ENCODE measurements at places on chromosomes 7 and 10. TPM values are rescaled to one million over a fixed set of nuclear protein-coding genes. Genes with fewer than 3 reads are reported as not detected.

DNA sequence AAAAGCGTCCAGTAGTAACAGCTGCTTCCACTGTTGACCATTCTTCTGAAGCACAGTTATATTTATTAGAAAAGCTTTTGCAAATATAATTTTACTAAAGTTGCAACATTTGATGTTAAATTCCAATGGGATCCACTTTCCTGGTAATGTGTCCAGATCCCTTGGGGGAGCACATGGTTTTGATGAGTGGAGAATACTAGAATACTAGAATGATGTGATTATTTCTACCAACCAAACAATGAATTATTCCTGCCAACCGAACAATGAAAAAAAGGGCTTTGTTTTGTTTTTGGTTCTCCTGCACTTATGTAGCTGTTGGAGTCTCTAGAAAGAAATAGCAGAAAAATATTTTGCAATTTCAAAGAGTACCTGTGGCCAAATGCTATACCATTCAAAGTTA is 59.1 kb downstream of the BPGM start:
- DNase-seq = no peak

Gene COL28A1
- 0.22 TPM for polyA plus RNA-seq

DNA sequence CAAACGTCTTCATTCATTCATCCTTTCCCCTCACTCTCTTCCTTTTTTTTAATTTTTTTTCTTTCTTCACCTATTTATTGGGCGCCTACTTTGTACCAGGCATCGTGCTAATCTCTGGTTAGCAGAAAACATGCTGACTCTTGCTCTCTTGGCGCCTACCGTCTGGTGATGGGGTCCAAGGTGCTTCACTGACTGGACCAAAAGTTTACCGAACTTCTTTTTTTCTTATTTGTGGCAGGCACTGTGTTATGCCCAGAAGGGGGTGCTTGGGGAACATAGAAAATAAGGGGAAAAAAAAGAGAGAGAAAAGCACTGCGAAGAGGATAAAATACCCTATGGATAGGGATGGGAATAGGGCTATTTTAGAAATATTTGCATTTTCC is 505 bp upstream of the FAM204A start:
- DNase-seq = no peak

Gene EFCAB10
- 4.2 TPM for polyA plus RNA-seq

GRCh38 chr10:98474628-98475027 is 27.9 kb upstream of the HPS1 start:
- DNase-seq = no peak

- no peak for DNase-seq
Observed at GRCh38 chr7:23721456-23721855, 11.4 kb downstream of the STK31 start.

- peak; percentile 12 for DNase-seq
Observed at GRCh38 chr7:29946428-29947186, 43.0 kb downstream of the SCRN1 start.

Gene ADIRF
- not detected for polyA plus RNA-seq

Gene OR2F1
- polyA plus RNA-seq = not detected

DNA sequence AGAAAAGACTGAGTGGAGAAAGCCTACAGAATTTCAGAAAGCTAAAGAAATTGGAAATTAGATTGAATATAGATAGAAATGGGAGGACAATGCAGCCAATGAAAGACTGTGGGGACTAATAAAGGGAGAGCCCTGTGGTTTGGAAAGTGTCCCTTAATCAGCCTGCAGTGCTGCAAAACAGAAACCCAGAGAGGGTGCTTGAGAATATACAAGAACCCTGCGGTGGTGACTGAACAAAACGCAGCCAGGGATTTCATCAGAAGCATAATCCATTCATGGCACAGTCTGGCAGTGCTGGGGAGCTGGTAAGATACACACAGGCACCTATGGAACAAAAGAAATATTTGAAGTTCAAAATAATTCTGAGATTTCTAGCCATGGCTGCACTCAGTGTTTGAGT is 19.1 kb downstream of the CEP41 start:
- no peak for DNase-seq

GRCh38 chr7:107147464-107148393 is 21.1 kb upstream of the HBP1 start:
- DNase-seq = peak; percentile 39

Gene FRMD4A
- polyA plus RNA-seq = 2.5 TPM

DNA sequence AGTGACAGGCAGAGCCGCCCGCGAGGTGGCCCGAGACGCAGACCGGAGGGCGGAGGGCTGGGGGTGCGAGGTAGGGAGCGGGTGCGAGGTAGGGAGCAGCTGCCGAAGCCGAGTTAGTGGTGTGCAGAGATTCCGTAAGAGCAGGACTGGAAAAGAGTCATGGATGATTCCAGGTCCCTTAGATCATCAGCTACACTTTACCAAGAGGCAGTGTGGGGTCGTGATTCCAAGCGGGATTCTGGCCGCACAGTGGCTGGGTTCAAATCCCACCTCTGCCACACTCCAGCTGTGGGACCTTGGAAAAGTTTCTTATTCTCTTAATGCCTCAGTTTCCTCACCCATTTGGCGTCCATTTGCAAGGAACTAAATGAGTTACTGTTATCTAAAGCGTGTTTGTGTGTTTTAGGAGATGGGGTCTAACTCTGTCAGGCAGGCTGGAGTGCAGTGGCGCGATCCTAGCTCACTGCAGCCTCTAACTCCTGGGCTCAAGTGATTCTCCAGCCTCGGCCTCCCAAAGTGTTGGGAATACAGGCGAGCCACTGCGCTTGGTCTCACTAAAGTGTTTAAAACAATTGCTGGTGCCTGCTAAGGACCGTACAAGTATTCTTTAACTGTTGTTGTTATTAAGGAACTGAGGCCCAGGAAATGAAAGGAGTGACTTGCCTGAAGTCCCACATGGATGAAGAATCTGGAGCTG is 1.1 kb downstream of the NDUFB2 start:
- no peak for DNase-seq

Gene CAMK2G
- 22.8 TPM for polyA plus RNA-seq

Gene TMEM229A
- not detected for polyA plus RNA-seq

Gene WNT8B
- 0.04 TPM for polyA plus RNA-seq

Gene OR2A7
- polyA plus RNA-seq = not detected

- DNase-seq = no peak
Observed at GRCh38 chr10:125820701-125821100, 2.4 kb downstream of the UROS start.

Gene GLI3
- polyA plus RNA-seq = 0.24 TPM

GRCh38 chr7:95473276-95473985 is 12.3 kb upstream of the ASB4 start:
- no peak for DNase-seq

Gene EPO
- polyA plus RNA-seq = not detected

DNA sequence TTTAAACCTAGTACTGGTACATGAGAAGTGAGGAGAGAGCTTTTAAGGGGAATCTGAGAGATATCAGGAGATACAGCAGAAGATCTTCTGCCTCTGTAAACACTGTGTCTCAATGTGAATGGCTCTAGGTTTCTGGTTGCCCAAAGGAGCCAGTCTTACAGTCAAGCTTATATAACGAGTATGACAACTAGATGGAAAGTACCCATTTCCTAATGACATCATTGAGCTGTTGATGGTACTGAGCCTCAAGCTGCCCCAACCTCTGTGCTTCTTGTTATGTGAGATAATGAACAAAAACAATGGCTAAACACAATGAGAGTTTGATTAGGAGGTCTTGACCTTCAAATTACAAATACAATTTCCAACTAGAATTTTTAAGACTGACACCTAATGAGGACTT is 451.5 kb downstream of the SORCS1 start:
- no peak for DNase-seq

DNA sequence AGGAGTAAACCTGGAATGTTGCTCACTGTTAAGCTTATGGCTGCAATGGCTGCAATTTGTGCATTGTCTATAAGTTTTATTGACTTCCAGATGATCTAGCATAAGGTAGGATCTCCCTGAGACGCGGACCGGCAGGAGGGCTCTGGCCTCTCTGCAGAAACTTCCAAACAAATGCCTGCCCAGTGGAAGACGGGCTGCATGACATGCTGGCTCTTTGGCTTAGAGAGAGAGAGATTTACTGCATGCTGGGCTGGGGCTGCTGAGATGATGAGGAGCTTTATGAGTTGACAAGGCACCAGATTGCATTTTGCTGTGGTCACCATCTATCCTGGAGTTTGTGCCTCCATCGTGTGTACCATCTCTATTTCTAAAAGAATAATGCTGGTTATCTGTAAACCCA is 193.2 kb downstream of the GALNT17 start:
- DNase-seq = no peak

- no peak for DNase-seq
Observed at GRCh38 chr7:77335581-77335980, 80.6 kb downstream of the GSAP start.

DNA sequence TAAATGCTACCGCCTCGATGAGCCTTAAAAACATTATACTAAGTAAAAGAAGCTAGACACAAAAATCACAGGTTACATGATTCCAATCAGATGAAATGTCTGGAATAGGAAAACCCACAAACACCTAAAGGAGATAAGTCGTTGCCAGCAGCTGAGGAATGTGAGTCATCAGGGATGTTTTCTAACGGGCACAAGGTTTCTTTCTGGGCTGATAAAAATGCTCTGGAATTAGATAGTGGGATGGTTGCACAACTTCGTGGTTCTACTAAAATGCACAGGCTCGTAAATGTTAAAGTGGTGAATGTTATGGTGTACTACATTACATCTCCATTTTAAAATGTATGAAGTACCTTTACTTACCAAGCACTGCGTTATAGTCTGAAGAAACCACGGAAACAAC is 9.7 kb downstream of the ABLIM1 start:
- peak; percentile 51 for DNase-seq

Gene NEUROD6
- polyA plus RNA-seq = not detected

GRCh38 chr10:124210263-124210662 is 116.9 kb upstream of the CHST15 start:
- no peak for DNase-seq

Gene ACHE
- 0.69 TPM for polyA plus RNA-seq

DNA sequence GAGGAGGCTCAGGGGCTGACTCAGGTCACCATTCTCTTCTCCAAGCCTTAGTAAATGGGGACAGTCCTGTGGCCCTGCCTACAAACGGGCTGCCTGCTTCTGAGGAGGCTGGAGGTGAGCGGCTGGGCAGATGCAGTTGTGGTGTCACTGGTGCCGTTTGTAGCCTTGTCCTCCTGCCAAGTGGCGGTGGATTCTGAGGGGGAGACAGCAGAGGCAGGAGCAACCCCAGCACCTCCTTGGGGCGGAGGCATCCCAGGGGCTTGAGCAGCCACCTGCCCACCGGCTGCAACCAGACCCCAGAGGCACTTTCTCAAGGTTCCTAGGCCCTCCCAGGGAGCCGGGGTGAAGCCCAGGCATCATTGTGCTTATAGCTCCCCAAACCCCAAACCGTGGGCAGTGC is 112.5 kb downstream of the ZMIZ1 start:
- DNase-seq = no peak

DNA sequence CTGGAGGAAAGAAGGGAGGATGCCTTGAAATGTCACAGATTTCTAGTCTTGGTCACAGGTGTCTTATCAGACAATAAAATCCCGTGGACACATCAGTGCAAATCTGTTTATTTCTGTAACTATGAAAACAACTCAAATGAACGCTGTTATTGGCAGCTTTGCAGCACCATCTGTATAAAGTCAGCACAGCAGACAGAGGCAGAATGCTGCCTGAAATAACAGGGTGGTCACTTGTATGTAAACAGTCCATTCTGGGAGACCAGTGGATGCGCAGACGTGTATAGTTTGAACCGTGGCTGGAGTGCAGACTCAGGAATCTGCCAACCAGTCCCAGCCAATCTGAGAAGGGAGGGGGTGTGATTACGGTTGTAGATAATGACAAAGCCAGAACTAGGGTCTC is 54.8 kb downstream of the SEC23IP start:
- no peak for DNase-seq

Gene TMEM178B
- polyA plus RNA-seq = 1.1 TPM

- DNase-seq = no peak
Observed at GRCh38 chr7:94436700-94437099, 42.0 kb downstream of the COL1A2 start.

- DNase-seq = no peak
Observed at GRCh38 chr10:71072131-71072822, 140.1 kb upstream of the UNC5B start.

- no peak for DNase-seq
Observed at GRCh38 chr7:8382004-8382730, 51.2 kb upstream of the NXPH1 start.

GRCh38 chr7:86784765-86785164 is 141.1 kb downstream of the GRM3 start:
- no peak for DNase-seq

GRCh38 chr10:97891497-97892167 is 42.0 kb downstream of the GOLGA7B start:
- no peak for DNase-seq

- DNase-seq = no peak
Observed at GRCh38 chr7:86930554-86931307, 128.7 kb downstream of the ELAPOR2 start.

GRCh38 chr7:14894826-14895225 is 7.7 kb downstream of the DGKB start:
- no peak for DNase-seq

DNA sequence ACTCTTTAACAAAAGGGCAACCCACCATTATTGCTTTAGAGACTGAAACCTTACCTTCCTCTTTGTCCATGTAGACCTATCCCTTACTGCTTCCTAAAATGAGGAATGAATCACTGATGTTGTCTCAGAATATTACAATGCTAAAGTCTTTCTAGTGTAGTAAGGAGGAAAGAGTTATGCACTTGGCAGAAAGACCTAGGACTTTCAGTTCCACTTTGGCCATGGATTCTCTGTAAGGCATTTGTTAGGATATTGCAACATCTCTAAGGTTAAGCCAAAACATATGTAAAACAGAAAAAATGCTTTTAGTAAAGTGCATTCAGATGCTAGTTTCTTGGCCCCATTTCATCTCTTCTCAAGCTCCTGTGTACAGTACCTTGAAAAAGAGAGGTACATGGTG is 230.9 kb downstream of the PARD3 start:
- no peak for DNase-seq

GRCh38 chr10:92122941-92123450 is 167.9 kb downstream of the CPEB3 start:
- no peak for DNase-seq

Gene NPY4R
- polyA plus RNA-seq = 71.6 TPM

GRCh38 chr10:117364110-117364960 is 10.9 kb downstream of the PDZD8 start:
- DNase-seq = peak; percentile 69

DNA sequence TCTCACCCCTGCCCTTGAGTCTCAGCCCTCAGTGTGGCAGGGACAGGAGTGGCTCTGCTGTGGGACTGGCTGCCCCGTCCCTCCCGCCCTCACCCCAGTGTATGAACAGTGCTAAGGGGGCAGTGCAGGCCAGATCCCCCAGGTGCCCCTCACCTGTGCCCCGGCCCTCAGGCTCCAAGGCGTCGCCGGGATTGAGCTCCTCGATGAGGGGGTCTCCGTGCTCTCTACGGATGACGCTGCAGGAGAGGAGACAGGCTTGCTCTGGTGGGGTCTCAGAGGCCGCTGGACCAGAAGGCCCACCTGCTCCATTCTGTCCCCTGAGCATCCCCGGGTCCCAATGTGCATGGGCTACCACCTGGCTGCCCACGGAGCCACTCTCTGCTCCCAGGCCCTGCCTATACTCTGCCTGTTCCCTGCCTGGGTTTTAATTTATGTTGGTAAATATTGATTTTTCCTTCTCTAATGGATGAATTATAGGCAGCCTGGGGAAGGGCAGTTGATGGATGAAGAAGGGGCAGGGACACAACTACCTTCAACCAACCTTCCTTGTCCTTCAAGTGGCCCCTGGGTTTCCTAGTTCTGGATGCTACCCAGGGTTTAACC is 47.2 kb downstream of the GOLGA7B start:
- DNase-seq = no peak
